ENCODE measurements at places on chromosomes 5 and 9.

DNA sequence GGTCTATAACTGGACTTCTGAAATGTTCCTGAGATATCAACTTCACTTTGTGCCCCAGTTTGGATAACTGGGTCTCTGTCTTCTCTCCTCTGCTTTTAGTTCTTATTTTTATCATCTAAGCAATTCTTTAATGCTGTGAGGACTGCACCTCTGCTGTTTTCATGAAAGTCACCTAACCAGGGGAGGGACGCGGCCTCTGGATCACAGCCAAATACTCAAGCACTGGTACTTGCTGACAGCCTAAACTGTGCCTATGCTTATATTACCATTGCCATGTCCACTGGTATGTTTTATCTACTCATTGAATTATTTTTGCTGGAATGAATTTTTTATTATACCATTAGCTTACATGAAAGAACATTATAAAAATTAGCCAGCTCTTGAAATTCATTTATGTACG, 674.0 kb downstream of the DMRTA1 start:
- DNase-seq = no peak

DNA sequence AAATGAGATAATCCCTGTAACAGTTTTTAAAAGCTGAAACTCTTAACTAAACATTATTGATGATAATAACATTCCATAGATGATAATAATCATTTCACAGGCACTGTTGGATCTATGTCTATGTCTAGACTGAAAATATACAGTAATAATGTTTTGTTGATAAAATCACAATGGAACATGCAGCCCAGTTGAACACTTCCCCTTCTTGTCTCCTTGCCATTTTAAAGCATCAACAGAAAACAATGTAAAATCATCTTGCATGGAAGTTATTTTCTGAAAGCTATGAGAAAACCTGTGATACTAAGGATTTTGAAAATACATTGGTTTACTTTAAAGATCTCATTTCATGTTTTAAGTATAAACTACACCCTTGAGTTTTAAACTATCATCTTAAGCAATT, 1.9 kb downstream of the GAPT start:
- no peak for DNase-seq

DNA sequence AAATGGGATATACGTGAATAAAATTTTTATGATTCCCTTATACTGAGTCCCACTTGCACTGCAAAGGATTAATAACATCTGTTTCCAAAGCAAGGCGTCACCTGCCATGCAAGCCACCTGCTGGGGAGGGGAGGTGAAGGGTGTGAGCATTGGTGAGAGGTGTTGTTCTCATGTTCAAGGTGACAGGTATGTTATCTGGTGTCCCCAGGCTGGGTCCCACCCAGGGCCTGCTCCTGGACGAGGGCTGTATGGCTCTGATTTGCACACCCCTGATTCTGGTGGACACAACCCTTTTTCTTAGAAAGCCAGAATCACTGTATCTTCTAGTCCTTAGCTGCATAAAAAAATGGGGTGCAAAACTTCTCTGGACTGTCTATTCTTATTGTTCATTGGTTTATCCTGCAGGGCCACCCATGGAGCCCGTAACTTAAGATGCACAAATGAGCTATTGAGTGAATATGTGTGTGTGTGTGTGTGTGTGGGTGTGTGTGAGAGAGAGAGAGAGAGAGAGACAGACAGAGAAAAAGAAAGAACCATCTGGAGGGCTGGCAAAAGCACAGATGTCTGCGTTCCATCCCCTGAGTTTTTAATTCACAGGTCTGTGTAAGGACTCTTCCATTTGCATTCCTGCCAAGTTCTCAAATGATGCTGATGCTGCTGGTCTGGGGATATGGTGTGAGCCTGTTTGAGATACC, 53.7 kb downstream of the SYK start:
- DNase-seq = no peak

GRCh38 chr5:92409134-92409533, 1026.0 kb upstream of the ARRDC3 start:
- no peak for DNase-seq

DNA sequence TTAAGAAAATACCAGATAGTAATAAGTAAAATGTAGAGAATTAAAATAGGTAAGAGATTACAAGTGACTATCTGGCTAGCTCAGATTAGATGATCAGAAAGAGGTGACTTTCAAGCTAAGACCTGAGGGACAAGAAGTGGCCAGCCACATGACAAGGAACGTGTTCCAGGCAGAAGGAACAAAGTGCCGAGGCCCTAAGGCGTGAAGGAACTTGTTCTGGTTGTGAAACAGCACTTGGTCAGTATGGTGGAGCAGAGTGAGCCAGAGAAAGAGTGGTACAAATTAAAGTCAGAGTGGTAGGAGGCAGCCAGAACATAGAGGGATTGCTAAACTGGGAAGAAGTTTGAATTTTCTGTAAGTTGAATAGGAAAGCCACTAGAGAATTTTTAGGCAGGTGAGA, 73.6 kb downstream of the ADRB2 start:
- no peak for DNase-seq

DNA sequence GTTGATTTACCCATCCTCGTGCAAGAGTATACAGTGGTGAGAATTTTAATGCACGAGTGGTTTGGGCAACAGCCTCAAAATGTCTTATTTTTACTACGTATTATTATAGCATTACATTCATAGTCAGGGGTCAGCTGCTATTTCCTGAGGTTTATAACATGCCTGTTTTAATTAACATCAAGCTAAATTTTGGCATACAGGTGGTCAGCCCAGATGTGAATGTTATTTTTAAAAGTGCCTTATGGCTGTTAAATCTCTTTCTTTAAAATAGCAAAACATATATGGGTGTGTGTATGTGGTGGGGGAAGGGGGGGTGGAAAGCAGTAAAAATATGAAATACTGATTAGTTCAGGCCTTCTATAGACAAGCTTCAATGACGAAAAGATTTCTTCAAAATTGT, 424.5 kb upstream of the CLINT1 start:
- DNase-seq = no peak

DNA sequence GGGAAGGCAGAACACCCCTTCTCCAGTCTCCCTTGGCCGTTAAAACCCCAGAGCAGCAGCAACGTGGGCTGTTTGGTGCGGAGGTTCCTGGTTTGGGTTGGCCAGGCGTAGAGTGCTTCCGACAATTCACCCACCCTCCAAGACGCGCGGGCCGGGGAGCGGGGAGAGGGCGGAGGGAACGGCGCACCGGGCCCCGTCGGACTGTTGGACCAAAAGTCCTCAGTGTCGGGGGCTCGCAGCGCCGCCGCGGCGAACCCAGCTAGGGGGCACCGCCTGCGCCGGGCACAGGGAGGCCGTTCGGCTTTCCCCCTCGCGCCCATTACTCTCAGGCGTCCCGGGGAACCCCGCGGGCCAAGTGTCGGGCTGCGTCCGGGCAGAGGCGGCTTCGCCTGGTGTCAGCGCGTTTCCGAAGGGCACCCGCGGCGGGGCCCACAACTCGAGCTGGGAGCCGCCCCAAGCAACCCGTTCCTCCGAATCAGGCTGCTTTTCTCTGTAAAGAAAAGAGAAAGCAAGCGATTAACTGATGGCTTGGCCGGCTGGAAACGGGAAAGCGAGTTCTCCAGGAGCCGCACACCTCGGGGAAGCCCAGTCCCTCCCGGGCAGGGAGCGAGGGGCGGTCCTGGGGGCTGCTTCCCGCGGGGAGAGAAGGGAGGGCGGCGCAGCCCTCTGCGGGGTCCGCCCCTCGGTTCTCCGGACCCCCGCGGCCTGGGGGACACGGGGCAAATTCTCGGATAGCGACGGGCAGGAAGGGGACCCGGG, 145.5 kb downstream of the ERCC6L2 start:
- peak; percentile 43 for DNase-seq

DNA sequence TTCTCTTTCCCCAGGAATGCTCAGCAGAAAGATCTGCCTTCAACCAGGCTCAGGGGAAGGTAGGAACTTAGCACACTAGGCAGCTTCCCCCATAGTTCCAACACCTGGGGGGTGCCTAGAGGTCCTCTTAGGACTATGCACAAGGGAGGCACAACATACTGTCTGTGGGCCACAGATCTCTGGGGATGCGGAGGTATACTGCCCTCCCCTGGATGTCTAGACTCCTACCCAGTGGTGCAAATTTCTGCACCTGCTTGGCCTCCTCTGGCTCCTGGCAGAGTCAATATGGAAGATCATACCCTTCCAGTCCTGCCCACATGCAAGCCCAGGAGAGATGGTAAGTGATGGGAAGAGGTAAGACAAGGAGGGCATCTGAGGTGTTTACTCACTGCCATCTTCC, 247.5 kb upstream of the DAPK1 start:
- no peak for DNase-seq

GRCh38 chr9:93268551-93269314, 84.8 kb downstream of the WNK2 start:
- no peak for DNase-seq

DNA sequence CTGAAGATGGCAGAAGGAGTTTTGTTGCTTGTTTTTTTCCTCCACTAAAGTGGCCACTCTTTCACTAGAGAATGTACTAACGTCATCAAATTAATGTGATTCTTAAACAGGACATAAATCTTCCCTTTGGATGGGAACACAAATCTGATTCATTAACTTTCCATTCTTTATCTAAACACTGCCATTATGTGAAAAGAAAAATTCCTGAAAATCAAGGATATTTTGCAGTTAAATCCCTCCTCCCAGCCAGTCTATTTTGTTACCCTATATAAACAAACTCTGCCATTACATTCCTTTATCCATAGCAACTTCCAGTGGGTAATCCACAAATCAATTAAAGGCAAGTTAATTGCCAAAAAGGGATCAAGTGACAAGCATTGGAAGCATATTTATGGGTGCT, 546.5 kb downstream of the PDE4D start:
- DNase-seq = no peak

- DNase-seq = no peak
These were observed 145.4 kb downstream of the NMUR2 start for GRCh38 chr5:152259702-152260101.

DNA sequence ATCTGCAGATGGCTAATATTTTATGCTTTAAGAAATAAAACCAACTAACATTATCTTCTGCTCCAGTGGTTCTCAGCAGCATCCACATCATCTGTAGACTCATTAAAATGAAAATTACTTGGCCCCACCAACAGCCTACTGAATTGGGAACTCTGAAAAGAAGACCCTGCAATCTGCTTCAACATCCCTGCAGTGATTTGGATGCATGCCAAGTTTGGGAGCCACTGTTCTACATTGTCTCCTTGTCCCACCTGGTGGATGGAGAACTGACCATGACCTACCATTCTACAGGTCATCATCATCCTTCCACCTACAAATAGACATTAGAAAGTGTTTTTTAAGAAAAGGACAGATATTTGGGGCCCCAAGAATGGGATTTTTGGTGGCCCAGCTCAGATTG, 71.1 kb downstream of the ACER2 start:
- DNase-seq = no peak

DNA sequence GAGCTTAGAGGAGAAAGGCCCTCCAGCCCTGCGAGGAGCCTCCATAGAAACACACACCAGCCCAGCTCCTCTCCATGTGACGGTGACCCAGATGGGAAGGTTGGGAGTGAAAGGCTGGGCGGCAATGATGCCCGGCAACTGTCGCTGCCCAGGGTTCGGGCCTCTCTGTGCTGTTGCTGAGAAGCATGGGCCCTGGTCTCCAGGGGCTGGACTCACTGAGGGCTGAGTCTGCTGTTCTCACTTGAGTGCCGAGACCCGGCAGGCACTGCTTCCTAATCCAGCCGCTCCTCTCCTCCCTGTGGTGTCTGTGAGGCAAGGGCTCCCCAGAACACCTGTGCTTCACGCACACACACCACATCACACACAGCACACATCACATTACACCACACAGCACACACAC, 493.6 kb downstream of the GADD45G start:
- DNase-seq = no peak

- DNase-seq = no peak
These were observed 29.7 kb downstream of the ZNF462 start for GRCh38 chr9:106892632-106893031.

DNA sequence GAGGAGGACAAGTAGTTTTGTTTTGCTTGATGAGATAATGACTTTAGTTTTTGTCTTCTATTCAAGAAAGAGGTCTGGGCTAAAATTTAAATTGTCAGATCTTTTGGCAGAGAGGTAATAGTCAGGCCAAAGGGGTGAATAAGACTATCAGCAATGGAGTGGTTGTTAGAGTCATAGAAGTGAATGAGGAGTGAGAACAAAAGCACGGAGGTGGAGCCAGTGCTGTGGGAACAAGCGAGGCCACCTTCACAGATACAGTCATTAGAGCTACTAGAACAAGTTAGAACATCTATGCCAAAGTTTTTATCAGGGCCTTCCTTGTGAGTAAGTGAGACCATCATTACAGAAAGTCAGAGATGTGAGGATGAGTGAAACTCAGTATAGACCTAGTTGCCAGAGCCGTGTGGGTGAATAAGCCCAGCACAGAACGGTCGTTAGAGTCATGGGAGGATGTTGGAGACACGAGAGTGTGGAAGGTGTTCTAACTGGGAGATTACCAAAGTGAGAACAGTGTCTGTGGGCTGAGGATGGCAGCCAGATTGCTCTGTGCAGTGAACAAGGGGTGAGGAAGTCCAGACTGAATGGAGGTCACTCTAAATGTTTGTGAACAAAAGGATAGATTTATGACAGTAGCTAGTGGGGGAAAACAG, 135.1 kb downstream of the RPS23 start:
- DNase-seq = no peak

- no peak for DNase-seq
These were observed 8.5 kb upstream of the CTSL start for GRCh38 chr9:87717456-87717855.

DNA sequence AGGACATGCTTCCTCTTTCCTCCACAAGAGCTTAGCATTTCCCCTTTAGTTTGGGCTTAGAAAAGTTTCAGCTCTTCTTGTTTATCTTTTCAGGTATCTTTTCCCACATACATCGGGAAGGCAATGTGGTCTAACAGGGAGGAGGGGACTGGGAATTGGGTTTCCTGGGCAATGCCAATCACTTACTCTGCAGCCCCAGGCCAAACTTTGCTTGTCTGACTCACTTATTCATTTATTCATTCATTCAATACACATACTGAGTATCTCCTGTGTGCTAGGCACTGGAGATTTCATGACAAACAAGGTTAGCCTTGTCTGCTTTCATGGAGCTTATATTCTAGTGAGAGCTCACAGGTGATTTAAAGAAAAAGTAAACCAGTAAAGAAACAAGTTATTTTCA, 10.7 kb upstream of the POU4F3 start:
- no peak for DNase-seq

DNA sequence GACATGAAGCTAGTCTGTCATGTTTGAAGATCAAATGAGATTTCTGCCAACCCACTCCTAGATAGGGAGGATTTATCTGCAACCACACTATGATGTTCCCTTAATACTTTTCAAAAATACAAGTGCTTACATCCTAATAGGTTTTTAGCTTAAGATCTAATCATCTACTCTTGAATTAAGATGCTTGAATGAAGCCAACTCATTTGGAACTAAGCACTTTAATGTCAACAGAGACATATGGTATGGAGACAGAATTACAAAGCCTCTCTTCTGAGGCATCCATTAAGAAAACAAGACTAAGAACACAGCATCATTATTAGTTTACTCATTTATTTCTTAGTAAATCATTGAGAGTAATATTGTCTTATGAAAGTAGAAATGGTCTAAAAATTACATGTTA, 139.3 kb upstream of the NFIB start:
- DNase-seq = no peak

GRCh38 chr9:38727497-38728001, 7.6 kb upstream of the FAM240B start:
- no peak for DNase-seq

Data from stimulated activated CD8-positive, alpha-beta memory T cell treated with anti-CD3 and anti-CD28 coated beads, Interleukin-2, amount 100 ng/mL, for 1 hour (primary cell).